Tibial nerve (tissue), 4 donors: ENCODE measurements at places on chromosomes 5 and 9. TPM values are rescaled to one million over a fixed set of nuclear protein-coding genes. Genes with fewer than 3 reads are reported as not detected.

The NIM1K gene
- 4.6 TPM for total RNA-seq

The DRD1 gene
- not detected for total RNA-seq

The C1QTNF2 gene
- total RNA-seq = 5.0 TPM

The CSNK1G3 gene
- total RNA-seq = 36.9 TPM

The CCDC183 gene
- 4.6 TPM for total RNA-seq

DNA sequence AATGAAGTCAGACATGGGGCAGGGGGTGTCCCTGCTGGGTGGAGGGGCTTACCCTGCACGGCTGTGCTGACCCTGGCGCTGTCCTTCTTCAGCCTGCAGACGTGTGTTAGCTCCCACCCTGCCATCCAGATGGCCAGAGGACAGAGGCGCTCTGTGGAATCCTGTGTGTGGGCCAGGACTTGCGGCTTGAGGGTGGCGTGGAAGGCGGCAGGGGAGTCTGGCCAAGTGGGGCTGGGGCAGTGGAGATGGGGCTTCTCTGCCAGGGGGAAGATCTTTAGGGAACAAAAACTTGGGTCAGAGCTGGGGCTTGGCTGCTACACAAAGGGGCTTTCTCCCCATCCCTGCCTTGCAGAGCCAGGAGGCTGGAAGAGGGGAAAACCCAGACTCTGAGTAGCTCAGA lies 46.5 kb upstream of the SYNPO start:
- DNase-seq = no peak

GRCh38 chr9:113393281-113393680 lies 7.8 kb downstream of the ALAD start:
- DNase-seq = no peak

DNA sequence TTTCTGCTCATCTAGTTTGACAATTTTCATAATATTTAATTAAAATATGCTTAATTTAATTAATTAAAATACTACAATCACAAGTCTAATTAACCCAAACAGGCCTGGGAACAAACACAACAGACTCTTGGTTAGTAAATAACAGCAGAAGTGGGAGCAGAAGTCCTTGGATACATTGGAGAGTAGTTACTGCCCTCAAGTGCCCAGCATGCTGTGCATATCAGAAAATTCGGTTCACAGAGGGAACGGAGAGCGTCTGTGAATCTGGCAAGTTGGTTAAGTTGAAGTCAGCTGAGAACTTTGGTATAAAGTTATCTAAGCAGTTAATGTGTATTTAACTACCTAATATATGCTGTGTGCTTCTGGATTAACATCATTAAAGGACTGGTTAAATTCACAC lies 87.0 kb upstream of the ATG10 start:
- DNase-seq = no peak

- DNase-seq = no peak
These were observed 99.1 kb downstream of the AOPEP start for GRCh38 chr9:94825611-94825958.

DNA sequence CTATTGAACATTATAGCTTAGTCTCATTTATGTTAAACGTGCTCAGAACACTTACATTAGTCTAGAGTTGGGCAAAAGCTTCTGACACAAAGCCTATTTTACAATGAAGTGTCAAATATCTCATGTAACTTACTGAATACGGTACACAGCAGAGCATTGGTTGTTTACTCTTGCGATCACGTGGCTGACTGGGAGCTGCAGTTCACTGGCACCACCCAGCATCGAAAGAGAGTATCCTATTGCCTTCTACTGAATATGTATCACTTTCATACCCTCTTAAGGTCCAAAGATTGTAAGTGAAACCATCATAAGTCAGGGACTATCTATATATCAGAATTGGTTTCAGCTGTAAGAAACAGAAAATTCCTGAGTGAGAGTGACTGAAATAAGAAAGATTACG lies 42.6 kb upstream of the OSMR start:
- no peak for DNase-seq

GRCh38 chr9:99515093-99515492 lies 293.0 kb downstream of the SEC61B start:
- no peak for DNase-seq

DNA sequence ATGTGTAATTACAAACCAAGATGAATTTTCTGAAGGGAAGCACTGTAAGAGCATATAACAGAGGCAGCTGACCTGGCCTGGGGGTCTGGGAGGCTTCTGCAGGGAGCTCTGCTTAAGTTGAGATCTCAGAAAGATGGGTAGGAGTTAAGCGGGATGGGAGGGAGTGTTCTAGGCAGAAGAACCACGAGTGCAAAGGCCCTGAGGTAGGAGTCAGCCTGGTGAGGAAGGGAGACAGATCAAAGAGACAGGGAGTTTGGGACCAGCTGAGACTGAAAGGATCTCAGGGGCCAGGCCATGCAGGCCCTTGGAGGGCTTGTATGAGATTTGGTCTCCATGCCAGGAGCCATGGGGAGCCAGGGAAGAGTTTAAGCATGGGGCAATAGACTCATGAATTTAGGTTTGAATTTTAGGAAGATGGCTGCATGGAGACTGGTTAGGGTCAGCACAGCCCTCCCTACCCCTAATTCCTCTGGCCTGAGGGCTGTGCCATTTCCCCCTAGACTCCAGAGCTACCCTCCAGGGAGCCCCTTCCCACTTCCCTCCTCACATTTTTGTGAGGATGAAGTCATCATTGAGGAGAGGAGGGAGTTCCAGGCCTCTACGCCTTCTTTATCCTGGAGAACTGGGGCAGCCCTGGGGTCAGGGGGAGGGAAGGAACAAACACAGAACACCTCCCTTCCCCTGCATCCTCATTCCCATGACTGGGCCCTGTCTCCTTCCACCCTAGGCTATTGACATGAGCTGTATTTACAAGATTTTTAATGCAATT lies 4.8 kb upstream of the ARAP3 start:
- no peak for DNase-seq

GRCh38 chr9:137813167-137813566 lies 64.4 kb upstream of the CACNA1B start:
- DNase-seq = no peak
